Brain microvascular endothelial cell (primary cell): ENCODE measurements at places on chromosomes 7 and 10.
A peak's percentile ranks its signal among the peaks of the same experiment; 100 is the strongest.

DNA sequence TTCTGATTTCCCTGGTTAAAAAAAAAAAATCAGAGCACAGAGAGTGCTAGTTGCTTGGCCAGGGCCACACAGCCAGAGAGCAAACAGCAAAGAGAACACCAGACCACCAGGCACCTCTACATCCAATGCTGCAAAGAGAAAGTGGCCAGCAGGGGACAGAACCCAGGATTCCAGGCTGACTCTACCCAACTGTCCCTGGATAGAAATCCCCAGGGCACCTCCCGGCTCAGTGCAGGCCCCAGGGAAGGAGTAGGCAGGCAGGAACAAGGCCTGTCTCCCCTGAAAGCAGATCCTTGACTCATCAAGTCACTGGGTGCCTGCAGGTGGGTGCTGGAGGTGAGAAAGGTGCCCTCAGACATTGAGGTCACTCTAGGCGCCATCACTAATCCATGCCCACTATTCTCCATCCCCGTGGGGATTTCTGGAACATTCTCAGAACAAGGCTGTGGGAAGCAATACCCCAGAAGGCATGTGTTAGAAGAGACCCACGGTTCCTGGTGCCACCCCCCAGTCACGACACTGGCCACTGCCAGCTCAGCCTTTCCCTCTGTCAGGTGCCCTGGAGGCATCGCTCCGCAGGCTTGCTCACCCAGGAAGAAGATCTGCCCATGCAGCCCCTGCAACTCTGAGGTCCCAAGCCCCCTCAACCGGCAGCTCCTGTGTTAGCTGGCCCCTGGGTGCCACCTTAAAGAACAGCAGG lies 154.8 kb downstream of the GRID1 start:
- no peak for DNase-seq

- no peak for DNase-seq
These were observed 17.1 kb downstream of the BMPR1A start for GRCh38 chr10:86773498-86773897.

- DNase-seq: no peak
These were observed 24.9 kb downstream of the KLF6 start for GRCh38 chr10:3760083-3760482.

GRCh38 chr10:73368238-73368637 lies 9.6 kb upstream of the CFAP70 start:
- DNase-seq: no peak

GRCh38 chr7:159031135-159031701 lies 113.4 kb downstream of the VIPR2 start:
- no peak for DNase-seq

DNA sequence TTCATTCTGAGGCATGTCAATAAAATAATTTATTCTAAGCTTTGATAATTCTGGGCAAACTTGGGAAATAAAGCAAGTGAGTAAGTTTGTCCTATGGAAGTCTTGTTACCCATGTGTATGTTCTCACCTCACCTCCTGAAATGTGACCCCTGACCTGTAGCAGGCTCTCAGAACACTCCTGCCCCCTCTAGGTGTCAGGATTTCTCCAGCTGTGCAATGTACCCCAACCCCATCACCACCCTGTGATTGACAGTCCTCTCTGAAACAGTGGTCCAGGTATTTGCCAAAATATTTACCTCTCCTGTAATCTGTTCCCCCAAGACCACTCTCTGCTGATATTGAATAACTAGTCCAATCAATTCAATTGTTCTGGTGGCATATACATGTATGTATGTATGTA lies 122.6 kb upstream of the PTER start:
- DNase-seq: no peak

GRCh38 chr7:138127996-138128395 lies 51.7 kb downstream of the AKR1D1 start:
- no peak for DNase-seq

DNA sequence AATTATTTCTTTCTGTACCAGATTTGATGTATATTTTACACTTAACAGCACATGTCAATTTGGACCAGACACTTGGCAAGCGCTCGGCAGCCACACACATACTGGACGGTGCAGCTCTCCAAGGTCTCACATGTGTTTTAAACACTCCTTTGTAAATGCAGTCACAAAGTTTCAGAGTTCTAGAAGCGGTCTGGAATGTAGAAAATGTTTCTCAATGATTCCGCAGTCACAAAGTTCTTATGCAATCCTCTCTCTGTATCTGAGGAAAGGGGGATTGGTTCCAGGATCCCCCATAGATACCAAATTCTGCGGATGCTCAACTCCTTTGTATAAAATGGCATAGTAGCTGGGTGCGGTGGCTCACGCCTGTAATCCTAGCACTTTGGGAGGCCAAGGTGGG lies 253.0 kb upstream of the GRB10 start:
- no peak for DNase-seq

- DNase-seq: no peak
These were observed 19.0 kb downstream of the GDI2 start for GRCh38 chr10:5794236-5794635.

GRCh38 chr7:98021588-98022351 lies 31.8 kb upstream of the OCM2 start:
- peak; percentile 56 for DNase-seq

- no peak for DNase-seq
These were observed 8.5 kb upstream of the UNCX start for GRCh38 chr7:1224086-1224716.

- no peak for DNase-seq
These were observed 49.9 kb downstream of the ARL4A start for GRCh38 chr7:12737373-12737772.

DNA sequence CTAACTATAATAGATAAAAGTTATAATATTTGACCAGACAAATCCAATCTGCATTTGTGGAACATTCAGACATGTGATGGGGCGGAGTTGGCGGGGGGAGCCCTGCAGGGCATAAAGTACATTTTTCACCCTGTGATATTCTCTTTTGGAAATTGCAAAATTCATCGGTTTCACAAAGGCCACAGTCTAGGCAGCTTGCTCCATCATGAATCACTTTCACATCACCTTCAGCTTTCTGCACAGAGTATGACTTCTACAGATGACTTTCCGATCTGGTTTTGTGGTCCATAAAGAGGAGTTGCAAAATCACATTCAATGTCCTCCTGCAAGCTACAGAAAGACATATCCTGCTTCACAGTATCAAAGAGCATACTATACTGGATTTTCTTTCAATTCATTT lies 51.4 kb upstream of the APBB1IP start:
- no peak for DNase-seq

DNA sequence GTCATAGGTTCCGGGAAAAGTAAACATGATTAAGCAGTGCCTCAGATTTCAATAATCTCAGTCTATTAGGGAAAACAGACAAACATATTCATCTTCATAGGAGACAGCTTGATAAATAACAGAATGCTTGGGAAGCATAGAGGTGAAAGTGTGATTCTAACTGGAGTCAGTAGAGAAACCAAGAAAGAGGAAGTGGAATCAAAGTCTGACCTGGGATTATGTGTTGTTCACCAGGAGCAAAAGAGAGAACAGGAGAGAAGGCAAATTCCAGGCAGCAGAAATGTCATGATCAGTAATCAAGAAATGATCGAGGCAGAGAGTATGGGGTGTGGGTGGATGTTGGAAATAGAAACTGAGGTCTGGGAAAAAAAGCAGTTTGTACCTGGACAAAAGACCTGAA lies 43.7 kb downstream of the DGKB start:
- no peak for DNase-seq

- DNase-seq: no peak
These were observed 686.9 kb downstream of the AUTS2 start for GRCh38 chr7:70285187-70285586.

DNA sequence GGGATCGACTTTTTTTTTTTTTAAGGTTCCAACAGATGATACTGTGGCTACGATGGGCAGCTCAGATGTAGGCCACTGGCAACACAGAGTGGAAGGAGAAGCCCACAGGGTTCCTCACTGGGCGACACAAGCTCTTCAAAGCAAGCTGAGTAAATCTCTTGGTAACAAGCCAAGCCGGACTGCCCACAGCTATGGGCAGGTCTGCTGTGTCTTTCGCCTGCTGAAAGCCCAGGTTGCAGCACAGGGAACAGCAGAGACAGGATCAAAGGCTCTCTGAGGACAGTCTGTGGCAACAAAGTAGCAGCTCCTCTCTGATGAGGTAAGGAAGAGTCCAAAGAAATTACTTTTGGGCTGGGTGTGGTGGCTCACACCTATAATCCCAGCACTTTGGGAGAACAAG lies 83.6 kb downstream of the KCNMA1 start:
- DNase-seq: no peak

DNA sequence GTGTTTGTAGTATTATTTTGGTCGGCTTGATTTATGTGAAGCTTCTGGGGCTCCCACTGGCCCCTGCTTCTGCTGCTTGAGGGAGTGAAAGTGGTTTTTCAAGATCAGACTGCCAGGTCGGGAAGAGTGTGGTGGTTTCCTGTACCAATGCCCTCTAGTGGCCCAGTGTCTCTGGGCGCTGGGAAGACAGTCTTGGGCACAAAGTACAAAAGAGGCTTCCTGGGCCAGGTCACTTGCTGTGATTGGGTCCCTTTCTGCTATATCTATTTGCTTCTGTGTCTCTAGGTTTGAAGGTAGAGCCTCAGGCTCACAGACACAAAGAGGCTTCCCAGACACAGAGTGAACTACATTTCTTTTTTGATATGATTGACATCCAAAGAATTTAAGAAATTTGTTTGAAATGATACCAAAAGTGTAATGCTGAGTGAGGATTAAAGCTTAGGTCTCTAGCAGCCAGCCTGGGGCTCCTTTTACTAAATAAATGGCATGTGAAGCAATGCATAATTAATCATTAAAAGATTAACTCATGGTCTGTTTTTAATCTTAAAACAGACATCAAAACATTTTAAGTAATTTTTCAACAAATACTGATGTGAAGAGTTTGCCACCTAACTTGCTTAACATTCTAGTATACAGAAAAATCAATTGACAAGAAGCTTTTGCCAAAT lies 36.3 kb downstream of the ABCB1 start:
- DNase-seq: no peak

DNA sequence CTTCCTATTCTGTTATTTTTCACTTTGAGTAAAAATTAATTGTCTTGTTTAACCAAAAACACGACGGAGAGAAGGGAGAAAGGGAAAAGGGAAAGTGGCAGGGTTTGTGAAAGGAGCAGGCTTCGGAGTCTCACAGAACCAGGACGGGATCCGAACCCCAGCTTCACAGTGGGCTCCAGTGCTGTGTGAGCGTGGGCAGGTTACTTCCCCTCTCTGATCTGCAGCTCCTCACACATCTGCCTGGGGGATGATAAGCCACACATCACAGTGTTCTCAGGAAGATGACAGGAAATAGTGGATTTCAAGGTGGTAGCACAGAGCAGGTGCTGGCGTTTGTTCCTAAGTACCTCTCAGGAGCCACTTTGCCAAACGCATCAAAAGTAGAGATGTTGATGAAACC lies 94.2 kb upstream of the GPR26 start:
- DNase-seq: no peak

- DNase-seq: no peak
These were observed 19.6 kb upstream of the AGBL3 start for GRCh38 chr7:134966691-134967090.

- no peak for DNase-seq
These were observed 16.4 kb upstream of the ELAPOR2 start for GRCh38 chr7:87075671-87076404.

DNA sequence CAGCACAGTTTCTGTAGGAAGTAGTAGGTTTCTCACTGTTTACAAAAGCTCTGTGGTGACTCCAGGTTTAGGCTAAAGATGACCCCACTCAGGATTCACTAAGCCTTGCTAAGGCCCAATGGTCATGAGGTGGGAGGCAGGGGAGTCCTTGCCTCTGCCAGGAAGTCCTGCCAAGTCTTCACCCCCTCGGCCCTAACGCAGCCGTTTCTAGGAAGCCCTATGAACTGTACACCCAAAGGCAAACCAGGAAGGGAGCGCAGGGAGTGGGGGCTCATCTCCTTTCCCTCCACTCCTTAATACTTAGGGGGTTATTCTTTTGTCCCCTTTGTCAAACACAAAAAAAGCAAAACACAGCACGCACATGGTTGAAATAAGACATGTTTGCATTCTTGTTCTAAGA lies 64.6 kb downstream of the CTBP2 start:
- DNase-seq: no peak

GRCh38 chr7:89072081-89072480 lies 276.5 kb upstream of the TEX47 start:
- DNase-seq: no peak

DNA sequence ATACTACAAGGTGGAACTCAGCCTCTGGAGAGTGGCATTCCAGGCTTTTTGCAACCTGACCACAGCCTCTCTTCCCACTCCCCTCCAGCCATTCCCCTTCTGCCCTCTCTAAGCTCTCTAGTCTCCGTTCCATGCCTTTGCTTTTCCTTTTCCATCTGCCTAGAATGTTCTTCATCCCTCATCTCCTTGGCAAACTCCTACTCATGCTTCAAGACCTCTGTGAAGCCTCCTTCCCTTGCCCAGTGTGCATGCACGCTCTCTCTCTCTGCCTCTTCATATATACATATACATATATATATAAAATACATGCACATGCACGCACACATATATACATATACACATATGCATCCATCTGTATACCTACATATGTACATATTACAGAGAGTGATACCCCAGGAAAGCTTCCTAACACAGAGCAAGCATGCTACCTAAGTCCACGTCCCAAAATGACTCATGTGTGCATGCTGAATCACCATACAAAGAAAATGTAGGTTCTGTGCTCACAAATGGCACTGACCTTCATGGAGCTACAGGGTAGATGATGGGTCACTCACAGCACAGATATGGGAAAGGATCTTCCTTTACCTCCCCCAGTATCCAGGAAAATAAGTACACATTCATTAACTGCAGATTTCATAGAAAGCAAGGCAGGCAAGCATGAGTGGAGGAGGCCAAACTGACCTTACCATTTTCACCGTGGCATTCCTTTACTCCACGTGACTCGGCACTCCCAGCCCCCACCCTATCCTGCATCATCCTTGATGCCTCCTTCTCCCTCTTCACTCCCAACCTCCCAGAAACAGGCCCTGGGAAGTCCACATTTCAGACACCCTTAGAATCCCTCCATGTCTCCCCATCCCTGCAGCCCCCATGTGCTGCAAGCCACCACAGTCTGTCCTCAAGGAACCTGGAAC lies 238.4 kb upstream of the ZMIZ1 start:
- no peak for DNase-seq

DNA sequence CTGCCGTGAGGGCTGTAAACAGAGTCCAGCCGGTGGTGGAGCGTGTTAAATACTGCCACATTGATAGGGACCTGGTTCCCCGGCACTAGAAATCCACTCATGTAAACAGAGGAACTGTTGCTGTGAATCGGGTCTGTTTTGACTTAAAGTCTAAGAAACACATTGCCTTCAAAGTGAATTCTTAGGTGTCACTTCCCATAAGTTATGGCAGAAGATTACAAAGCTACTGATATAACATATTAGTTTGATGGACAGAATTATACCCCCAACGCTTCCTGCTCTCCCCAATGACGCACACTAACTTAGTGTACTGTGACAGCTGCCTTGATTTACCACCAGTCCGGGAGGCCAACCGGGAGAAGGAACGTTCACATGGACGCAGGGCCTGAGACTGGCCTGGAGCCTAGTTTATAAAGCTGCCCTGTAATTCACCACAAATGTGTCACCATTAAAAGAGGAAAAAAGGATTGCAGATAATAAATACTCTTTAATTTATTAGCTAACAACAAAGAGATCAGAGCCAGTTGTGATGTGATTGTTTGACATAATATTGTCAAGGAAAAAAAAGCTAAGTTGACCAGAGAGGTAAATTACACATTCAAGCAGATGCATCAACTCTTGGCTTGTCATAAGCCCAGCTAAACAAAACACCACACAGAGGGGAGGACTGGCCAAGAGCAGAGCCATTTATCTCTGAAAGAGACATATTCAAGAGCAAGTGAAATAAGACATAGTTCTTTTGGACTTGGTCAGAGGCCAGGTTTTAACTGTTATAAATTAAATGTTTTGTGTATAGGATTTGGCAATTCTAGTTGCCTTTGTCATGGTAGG lies 820.6 kb downstream of the LRMDA start:
- DNase-seq: no peak

- DNase-seq: no peak
These were observed 132.9 kb downstream of the BAMBI start for GRCh38 chr10:28810057-28810870.
